ENCODE measurements at places on chromosomes 12 and 14.

DNA sequence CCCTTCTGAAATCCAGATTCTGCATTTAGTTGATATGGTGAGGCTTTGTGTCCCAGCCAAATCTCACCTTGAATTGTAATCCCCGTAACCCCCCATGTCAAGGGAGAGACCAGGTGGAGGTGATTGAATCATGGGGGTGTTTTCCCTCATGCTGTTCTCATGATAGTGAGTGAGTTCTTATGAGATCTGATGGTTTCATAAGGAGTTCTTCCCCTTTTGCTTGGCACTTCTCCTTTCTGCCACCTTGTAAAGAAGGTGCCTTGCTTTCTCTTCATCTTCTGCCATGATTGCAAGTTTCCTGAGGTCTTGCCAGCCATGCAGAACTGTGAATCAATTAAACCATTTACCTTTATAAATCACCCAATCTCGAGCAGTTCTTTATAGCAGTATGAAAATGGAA is 23.1 kb upstream of the C12orf42 start:
- no peak for DNase-seq

GRCh38 chr12:14257303-14257733 is 108.2 kb upstream of the ATF7IP start:
- no peak for DNase-seq

GRCh38 chr14:68305738-68306137 is 486.2 kb downstream of the RAD51B start:
- no peak for DNase-seq

- no peak for DNase-seq
Observed at GRCh38 chr12:56829908-56830307, 66.8 kb downstream of the HSD17B6 start.
